Testis (tissue), 5 donors: ENCODE measurements at places on chromosomes 3 and 15. TPM values are rescaled to one million over a fixed set of nuclear protein-coding genes. Genes with fewer than 3 reads are reported as not detected.
A peak's percentile ranks its signal among the peaks of the same experiment; 100 is the strongest.

Gene DGKG
- total RNA-seq = 1.1 TPM

DNA sequence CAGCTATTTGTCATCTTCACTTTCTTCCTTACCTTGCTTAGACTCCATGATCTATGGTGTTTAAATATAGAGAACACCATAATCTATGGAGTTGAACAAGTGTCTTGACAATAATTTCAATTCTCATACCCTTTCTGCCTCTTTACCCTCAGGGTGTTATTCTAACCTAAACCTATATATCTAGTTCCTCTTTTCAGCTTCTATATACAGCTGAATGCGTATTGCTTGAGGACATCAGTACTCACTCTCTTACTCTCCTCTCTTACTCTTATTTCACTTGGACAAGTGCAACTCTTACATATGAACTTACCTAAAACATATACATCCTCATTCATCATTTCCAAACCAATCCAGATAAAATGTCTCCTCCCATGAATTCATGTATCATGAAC is 187.1 kb downstream of the RAP2B start:
- DNase-seq = no peak

DNA sequence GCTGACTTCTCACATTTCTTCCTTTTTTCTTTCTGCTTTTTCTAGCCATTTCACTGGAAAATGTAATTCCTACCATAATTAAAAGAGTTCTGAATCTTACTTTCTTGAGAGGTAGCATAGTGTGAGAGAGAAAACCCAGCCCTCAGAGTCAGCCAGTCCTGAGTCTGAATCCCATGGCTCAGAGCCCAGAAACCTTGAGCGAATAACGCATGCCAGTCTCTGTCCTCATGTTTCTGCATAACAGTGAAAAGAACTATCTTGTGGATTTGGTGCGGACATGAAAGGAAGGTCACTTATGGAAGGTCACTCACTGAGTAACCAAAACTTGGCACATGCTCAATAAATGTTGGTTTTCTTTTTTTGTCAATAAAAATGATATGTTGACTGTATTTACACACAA is 29.3 kb upstream of the SLCO3A1 start:
- peak; percentile 65 for DNase-seq

Gene MINDY4B
- not detected for total RNA-seq

DNA sequence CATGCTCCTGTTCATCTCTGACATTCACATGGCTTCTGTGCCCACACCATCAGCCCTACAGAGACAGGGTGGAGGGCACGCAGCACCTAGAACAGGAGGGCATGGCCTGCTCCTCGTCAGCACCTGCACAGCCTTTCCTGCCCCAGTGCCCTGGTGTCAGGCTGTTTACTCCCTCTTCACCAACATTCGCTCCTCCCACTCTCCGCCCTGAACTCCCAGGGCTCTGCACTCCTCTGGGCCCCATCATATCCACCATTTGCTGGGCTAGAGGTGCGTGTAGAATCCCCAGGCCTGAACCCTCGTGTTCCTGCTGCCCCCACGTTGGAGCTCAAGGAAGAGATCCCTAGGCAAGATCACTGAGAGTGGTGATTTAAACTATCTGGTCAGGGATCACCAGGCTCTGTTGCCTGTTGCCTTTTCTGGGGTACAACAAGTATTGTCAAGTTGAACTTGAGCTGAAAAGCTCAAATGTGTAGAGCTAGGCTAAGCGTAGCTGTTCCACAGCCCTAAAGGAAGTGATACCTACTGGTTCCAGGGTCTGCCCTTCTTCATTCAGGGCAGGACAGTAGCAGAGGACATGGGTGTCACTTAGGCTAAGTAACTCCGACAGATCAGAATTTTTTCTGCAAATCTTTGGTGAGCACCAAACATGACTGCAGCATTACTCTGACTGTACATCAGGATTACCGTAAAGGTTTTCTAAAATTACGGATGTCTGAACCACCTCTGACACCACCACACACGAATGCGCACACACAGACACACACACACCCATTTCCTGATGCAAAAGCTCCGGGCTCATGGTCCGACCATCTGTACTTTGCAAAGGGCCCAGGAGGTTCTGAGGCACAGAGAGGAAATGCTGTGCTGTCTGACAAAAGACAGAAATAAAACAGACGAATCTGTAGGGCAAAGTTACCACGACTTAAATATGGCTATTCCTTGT is 43.7 kb upstream of the GNB5 start:
- no peak for DNase-seq

Gene CASR
- 1.4 TPM for total RNA-seq

Gene PLA2G4D
- total RNA-seq = 0.16 TPM

DNA sequence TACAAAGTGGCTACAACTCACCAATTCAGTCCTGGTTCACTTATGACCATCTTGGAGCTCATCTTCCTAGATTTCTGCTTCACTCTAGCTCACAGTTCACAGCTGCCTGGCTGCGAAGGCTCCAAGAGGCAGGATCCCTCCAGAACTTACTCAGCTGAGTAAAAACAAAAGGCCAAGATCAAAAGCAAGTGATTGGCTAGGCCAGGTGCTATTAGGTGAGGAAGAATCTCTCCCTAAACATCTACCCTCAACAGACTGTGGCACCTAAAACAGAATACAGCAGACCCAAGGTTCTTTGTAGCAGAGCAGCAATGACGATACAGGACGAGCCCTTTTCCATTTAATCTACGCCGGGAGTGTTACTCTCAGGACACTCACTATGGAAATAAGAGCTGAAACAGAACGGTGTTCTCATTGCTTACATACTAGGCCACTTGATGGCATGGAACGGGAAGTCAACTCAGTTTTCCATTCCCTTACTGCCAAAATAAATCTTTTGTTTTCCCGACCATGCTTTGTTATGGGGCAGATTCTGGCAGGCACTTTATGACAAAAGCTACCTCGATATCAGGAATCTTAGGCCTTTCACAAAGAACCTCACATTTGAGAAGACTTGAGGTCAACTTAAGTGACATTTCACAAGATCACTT is 901 bp downstream of the ICE2 start:
- DNase-seq = no peak

Gene SCAANT1
- not detected for total RNA-seq
